ENCODE measurements at places on chromosomes 2 and 18.

GRCh38 chr2:58042486-58042970, 4.1 kb upstream of the VRK2 start:
- no peak for DNase-seq

DNA sequence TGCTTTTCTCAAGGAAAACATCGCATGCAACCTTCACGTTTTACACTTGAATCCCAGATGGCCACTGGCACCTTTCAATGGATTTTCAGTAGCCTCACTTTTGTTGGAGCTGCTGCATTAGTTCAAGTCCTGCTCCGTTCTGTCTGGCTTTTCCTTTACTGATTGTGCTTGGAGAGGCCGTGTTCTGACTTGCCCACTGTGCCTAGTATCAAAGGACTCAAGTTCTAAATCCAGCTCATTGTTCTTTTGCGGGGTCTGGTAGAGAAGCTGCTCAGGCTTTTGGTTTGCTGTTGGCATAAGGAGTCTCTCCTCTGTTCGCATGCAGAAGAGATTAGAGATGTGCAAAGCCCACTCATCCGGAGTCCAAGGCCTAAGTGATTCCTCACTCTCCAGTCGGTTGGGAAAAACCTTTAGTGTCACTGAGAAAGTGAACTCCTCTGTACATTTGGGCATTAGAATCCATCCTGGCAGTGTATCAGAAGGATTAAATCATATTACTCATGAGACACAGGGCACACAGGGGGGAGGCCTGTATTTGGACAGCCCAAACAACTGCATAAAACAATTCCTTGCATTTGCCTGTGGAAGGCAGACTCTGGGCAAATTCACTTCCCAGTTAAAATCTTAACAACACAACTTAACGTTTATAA, 69.7 kb downstream of the NCK2 start:
- no peak for DNase-seq

DNA sequence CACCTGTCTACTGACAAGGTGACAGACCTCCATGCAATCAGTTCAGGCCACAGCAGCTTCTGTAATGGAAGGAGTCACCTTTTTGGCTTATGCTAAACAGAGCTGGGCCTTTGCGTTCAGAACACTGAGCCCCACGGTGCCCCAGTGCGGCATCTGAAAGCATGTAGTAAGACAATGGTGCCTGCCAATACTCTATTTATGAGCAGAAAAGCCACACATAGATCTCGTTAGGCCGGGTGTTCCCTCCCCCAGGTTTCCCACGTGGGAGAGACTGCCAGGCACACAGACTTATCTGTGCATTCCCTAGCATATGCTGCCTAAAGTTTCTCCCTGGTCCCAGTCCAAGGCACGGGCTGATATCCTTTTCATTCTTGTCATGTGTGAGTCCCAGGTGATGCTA, 150.9 kb downstream of the ACTR3 start:
- DNase-seq = no peak

- no peak for DNase-seq
Observed at GRCh38 chr18:58140387-58141325, 96.6 kb downstream of the NEDD4L start.

DNA sequence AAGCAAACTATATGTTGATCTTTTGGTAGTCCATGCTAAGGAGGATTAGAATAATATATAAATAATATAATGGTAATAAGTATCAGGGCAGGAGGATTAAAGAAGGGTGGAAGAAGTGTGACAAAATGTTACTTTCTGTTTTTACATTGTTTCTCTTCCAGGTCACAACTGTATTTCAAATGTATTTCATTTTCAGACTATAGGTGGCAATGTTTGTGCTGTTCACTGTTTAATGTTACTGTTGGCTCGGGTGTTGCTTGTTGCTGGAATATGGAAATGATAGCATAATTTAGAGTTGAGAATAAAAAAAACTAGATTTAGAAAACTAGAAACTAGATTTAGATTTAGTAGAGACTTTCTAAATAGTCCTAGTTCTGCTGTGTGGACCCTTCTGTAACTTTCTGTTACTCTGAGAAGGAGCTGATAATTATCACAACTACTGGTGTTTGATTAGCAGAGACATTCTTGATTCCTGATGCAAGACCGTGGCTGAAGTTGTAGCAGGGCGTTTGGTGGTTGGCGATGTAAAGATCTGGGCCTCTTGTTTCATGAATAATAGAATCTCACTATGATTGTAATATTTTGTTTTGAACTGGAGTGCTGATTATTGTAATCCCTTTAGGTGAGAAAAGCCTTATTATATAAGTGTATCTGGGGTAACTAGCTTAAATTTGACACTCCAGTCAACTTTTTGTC, 7.9 kb downstream of the NEDD4L start:
- peak; percentile 30 for DNase-seq

GRCh38 chr18:46152808-46153617, 48.8 kb downstream of the HAUS1 start:
- DNase-seq = no peak

- no peak for DNase-seq
Observed at GRCh38 chr2:13558368-13558767, 841.6 kb downstream of the TRIB2 start.

- DNase-seq = no peak
Observed at GRCh38 chr2:657766-658165, 19.4 kb downstream of the TMEM18 start.

GRCh38 chr2:69116438-69116837, 103.5 kb downstream of the ANTXR1 start:
- no peak for DNase-seq

DNA sequence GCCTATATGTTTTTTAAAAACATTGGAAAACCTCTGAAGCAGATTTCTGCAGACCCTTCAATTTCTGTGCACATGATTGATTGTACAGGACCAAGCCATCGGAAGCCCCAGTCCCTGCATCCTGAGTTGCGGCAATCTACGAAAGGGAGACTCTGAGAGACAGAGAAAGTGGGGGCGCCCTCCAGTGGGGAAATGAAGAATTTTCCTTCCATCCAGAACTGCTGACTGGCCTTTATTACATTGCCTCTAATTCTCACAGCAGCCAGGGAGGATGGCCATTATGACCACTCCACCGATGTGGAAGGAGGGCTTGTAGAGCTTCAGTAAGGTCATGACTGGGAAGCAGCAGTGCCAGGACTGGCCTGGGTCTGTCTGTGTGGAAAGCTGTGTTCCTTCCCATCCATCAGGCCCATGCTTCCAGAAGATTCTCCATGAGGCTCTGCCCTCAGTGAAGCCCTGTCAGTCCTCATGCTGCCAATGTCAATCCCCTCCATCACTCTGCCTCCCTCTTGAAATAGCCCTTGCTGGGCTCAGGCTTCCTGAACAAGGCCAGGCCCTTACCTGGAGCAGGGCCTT, 20.0 kb upstream of the RESP18 start:
- peak; percentile 65 for DNase-seq

DNA sequence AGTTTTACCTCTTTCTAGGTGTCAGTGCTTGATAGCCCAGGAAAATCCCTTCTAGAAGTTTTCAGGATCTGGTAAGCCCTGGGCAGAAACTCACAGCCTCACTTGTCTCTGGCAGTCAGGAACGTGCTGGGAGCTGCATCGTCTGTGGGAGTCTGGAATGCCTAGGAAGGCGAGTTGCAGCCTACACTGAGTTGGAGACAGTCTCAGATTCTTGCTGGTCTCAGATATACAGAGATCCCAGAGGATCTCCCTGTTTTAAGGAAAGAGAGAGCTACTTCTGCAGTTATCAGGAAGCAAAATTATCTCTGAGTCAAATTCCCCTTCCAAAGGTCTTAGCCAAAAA, 104.4 kb upstream of the CDC42EP3 start:
- DNase-seq = no peak

- DNase-seq = no peak
Observed at GRCh38 chr2:32719933-32720716, 92.3 kb downstream of the TTC27 start.

- DNase-seq = peak; percentile 9
Observed at GRCh38 chr2:26491563-26492167, 13.7 kb upstream of the OTOF start.

DNA sequence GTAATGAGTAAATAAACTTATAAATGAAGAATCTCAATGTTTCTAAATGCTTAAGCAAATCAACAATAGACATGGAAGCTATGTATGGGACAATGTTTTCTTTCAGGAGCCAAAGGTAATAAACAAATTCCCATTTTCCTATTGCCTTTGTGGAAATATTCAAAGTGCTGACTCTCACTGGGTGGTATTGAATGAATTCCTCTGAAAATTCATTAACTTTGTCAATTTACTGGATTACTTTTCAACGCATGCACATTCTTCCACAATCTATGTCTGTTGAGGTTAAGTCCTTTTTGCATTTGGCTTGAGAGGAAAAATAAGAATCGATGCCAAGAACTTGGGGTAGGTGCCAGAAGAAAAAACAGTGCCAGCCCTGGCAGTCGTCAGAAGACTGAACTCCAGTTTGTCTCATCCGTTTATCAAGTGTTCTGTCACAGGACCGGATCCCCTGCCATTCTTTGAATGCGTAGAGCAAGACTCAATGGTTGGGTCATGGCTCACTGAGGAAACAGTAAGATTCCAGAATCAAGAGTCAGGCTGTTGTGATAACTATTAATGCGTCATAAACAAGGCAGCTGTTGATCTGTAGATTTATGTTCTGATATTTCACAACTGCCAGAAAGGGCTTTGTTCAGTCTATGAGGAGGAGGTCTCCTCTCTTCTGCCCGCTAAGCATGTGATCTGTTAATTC, 133.3 kb downstream of the GFPT1 start:
- no peak for DNase-seq

DNA sequence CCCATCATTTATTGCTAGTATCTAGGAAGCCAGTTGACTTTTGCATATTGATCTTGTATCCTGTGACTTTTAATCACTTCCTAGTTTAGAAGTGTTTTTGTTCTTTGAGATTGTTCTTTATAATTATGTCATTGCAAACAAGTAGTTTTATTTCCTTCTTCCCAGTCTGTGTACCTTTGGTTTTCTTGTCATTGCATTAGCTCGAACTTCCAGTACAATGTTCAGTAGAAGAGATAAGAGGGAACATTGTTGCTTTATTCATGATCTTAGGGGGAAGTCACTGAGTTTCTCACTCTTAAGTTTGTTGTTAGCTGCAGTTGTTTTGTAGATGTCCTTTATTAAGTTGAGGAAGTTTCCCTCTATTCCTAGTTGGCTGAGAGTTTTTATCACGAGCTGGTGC, 61.0 kb downstream of the TRAPPC12 start:
- DNase-seq = no peak

GRCh38 chr18:79575891-79576685, 103.5 kb upstream of the CTDP1 start:
- DNase-seq = peak; percentile 21

DNA sequence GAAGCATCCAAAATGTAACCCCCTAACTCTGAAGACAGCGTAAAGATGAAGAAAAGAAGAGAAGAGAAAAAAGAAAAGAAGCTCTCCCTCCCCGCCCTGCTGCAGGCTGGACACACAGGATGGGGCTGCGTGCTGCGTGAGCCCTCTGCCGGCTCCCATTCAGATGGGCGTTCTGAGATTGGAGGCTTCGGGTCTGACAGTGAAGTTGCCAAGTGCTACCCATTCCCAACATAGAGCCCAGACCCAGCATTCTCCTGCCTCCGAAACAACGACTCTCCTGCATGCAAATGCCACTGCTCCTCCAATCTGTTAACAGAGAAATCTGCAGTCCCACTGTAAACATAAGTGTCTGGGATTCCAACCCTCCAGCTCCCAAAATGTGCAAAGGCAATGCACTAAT, 234.9 kb downstream of the BCL11A start:
- DNase-seq = no peak

DNA sequence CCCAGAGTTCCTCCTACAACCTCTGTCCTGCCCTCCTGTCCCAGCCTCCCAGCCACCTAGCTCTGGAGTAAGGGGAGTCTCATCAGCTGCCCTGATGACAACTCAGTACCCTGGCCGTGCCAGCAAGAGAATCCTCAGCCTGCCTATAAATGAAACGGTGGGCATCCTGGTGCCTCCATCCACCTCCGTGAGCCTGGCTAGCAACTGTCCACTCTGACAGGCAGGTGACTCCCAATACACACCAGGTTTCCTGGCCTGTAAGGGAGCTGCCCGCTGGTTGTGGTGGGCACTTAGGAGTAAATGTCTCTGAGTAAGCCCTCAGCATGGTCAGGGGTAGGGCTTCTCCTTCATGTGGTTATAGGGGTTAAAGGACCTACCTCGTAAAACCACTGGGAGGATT, 81.5 kb downstream of the XDH start:
- DNase-seq = no peak

DNA sequence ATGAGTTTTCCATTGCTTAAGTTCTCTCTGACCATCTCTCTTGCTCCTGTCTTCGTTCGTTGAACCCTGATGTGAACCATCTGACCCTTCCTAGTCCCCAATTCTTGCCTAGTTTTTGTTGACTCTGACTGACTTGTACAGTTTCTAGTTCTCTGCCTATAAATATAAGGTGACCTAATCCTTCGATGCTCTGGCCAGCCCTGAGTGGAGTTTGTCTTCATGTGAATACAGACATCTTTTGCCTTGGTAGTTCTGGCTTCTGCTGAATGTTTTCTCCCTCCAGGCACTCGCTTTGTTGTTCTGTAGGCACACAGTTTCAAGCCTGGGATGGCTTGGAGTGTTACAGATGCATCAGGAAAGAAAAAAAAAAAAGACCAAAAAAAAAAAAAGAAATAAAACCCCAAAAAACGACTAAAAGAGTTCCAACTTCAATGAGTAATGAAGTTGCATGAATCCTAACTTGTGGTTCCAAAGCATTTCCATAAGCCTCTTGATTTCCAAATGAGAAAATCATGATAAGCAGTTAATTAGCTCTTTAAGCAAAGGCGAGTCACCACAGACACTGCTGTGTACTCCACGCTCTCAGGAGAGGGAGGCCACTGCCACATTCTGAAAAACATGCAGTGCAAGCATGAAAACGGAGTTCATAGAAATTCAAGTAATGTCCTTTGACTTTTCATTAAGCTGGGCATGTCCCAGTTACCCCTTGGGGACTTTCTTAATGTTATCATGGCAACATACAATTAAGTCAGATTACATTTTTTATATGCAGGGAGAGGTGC, 165.2 kb downstream of the TDRD15 start:
- DNase-seq = no peak

Measured in NCI-H1694 treated with DMSO at 0.1 percent for 48 hours (cell line).